Caudate nucleus (tissue), 63 donors: ENCODE measurements at places on chromosomes 6 and 20.

DNA sequence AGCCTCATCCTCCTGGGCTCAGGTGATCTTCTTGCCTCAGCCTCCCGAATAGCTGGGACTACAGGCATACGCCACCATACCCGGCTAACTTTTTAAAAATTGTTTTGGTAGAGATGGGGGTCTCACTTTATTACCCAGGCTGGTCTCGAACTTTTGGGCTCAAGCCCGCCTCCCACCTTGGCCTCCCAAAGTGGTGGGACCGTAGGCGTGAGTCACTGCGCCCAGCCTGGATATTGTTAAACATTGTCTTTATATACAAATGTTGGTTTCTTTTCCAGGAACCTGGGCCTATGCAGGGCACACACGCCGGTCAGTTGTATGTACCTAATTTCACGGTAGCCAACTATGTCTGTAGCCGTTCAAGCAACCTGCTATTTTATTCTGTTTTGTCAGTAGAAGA is 60.1 kb downstream of the SYNJ2 start:
- DNase-seq, result no peak

GRCh38 chr6:11329726-11330412 is 97.4 kb upstream of the NEDD9 start:
- DNase-seq, result no peak

DNA sequence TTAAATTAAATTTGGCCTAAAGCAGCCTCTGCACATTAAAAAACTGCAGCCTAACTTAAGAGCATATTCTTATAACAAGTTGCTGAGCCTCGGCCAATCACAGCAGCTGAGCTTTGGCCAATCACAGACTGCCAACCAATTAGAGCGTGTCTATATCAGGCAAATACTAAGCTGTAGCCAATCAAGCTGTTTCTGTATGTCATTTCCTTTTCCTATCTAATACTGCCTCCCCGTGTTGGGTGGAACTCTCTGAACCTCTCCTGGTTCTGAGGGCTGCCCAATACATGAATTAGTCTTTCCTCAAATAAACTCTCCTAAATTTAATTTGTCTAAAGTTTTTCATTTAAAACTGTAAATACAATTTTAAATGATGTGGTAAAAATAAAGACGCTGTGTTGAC is 3.9 kb upstream of the TMEM244 start:
- DNase-seq, result no peak

GRCh38 chr6:34383656-34384320 is 8.7 kb downstream of the NUDT3 start:
- no peak for DNase-seq

GRCh38 chr6:100283285-100283684 is 181.4 kb downstream of the SIM1 start:
- DNase-seq, result no peak

DNA sequence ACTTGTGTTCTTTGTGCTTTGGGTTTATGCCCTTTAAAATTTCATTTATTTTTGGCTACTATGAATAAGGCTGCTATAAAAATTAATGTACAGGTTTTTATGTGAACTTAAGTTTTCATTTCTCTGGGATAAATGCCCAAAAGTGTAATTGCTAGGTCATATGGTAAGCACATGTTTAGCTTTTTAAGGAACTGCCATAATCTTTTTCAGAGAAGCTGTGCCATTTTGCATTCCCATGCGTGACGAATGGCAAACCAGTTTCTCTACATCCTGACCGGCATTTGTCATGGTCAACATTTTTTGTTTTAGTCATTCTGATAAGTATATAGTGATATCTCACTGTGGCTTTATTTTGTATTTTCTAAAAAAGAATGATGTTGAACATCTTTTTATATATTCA is 236.0 kb upstream of the SGK1 start:
- DNase-seq, result no peak

DNA sequence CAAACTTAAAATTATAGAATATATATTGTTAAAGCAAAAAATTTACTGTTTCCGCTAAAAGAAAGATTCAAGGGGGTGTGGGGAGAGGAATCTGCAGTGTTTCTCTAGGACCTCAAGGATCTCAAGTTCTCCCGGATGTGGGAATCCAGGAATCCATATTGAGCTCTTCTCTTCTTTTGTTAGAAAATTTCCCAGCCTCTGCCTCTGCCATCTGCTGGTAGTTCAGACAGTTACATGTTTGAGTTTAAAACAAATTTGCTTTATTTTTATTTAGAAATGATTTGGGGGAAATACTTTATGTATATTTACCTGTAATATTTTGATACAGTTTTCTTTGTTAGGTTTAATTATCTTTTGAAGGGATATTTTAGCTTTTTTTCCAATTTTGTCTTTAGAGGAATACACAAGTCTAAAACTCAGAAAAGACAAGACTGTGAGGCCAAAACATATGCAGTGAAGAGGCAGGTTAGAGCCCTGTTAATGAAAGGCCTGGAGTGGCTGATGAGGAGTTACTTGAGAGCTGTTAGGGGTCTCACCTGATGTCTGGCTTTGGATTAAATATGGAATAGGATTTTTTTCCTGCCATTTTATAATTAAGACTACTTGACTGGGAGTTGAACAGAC is 268.8 kb downstream of the ARID1B start:
- DNase-seq, result no peak

DNA sequence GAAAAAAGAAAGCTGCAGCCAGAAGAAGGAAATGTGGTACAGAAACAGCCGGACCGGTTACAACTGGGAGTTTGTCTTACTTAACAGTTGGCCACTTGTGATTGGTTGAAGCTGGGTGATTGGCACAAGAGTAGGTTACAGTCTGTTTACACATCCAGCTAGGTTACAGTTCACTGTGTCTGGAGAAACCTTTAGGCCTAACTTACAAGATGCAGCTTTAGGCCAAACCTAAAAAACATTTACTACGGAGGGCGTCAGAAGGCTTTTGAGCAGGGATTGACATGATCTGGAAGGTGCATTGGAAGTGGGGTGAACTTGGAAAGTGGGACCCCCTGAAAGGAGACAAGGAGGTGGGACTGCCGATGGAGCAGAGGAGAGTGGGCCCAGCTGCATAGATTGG is 122.3 kb downstream of the BANF2 start:
- no peak for DNase-seq

GRCh38 chr6:4402477-4402976 is 267.2 kb upstream of the ECI2 start:
- no peak for DNase-seq
